Stimulated activated CD8-positive, alpha-beta memory T cell treated with anti-CD3 and anti-CD28 coated beads, Interleukin-4, amount 100 ng/mL, for 1 hour (primary cell): ENCODE measurements at places on chromosomes 11 and 22.

DNA sequence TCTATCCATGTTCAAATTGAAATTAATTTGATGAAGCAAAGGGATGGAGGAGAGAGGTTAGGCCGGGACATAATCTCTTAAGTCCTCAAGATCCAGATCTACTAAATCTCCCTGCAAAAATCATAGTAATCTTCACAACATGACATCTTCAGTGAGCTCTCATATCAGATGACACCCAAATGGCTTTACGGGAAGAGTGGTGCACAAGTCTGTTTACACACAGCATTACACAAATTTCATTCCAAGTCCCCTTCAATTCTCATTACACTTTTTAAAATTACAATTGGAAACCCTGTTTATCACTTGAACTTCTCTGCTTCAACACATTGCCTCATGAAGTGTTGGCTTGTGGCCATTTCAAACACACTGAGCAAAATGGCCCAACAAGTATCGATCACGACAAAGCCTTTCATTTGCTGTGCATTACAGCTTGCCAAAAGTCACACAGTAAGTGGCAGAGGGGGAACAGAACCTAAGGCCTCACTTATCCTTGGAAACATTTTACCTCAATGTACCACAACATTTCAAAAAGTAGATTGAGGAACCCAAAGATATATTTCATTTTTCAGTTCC lies 17.9 kb upstream of the TPH1 start:
- no peak for DNase-seq

DNA sequence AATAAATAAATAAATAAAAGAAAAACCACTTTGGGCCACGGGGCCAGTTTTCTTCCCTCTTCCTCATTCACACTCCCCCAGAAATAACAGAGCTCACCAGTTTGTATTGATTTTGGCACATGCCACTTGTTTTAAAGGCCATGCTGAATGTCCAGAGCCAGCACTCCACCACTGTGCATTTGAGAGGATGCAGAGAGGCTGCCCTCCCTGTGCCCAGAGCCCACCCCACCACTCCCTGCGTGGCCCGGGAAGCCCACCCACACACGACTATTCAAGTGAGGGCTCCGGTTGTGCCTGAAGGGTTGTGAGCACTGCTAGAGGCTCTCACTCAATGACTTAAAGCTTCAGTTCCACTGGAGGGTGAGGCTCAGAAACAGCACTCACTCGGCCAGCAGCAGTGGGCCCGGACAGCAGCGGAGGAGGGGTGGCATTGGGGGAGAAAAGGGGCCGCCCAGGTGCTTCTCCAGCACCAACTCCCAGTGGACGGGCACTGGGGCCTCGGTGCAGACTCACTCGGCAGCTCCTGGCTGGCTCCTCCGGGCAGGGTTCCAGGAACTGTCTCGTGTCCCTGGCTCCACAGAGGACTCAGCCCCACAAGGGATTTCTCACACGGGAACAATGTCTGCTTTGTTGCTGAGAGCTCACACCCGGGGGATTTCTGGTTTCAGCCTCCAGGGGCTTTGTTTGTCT lies 112.7 kb downstream of the SHANK2 start:
- DNase-seq = no peak

GRCh38 chr22:28951969-28952521 lies 68.7 kb downstream of the ZNRF3 start:
- no peak for DNase-seq

- no peak for DNase-seq
Observed at GRCh38 chr11:61864814-61865775, 26.2 kb downstream of the FADS3 start.

GRCh38 chr22:31139066-31139465 lies 1.2 kb downstream of the PLA2G3 start:
- no peak for DNase-seq

DNA sequence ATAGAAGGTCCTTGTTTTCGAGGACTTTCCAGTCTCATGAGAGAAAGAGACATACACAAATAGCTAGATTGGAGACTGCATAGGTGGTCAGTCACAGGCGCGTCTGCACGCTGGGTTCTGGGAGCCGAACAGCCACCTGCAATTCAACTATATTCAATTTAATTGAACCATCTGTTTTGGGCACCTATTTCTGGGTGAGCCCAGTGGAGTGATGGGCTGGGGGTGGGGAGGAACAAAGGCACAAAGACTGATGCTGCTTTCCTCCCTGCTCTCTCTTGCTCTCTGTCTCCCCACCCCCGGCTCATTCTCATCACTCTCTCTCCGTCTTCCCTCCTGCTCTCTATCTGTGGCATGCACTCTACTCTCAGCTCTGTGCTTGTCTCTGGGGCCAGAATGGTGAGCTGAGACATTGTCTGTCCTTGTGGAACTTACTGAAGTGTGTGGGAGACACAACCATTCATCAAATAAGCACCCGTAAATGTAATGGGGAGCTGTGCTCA lies 48.1 kb upstream of the B3GAT1 start:
- no peak for DNase-seq

DNA sequence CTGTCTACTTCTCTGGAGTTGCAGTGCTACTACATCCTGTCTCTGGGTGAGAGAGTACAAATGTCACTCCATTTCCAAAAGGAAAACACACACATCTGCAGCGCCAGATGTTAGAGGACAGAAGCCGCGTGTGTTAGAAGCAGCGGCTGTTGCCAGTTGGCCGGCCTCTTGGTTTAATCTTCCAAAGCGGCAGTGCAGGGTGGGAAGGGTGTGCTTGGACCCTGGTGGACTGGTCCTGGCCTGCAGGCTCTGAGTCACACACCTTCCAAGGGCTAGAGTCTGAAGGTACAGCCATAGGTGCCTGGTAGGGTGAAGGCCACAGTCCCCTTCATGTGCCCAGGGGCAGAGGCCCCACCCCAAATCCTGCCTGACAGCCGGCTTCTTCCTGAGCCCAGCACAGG lies 99.8 kb downstream of the CTTN start:
- DNase-seq = no peak

DNA sequence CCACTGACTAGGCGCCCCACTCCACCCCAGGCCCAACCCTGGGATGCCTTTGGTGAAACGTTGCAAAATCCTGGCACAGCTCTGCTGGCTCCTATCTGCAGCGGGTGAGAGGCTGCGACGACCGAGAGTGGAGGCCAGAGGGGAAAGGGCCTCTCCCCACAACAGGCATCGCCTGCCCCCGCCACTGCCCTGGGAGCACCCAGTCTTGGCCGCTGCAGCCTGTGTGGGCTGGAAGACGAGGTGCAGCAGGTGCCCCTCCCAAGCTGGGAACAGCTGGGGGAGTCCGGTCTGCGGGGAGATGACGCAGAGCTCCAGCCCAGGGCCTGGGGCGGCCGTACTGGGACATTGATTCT lies 4.2 kb upstream of the PIM3 start:
- no peak for DNase-seq

DNA sequence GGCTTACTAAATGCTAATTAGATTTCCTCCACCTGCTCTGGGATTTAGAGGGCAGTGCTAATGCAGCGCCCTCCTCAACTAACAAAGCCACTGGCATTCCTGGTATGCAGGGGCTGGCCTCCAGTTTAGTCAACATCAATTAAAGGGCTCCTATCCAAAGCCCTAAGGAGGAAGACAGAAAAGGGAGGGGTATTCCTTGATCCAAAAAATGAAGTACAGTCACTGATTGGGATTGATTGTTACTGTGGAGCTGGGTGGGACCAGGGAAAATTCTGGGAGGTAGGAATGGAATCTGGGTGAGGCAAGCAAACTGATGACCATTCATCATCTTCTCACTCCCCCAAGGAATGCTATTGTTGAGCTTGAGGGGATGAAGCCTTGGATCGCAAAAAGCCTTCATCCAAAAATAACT lies 52.2 kb downstream of the GAB2 start:
- no peak for DNase-seq

DNA sequence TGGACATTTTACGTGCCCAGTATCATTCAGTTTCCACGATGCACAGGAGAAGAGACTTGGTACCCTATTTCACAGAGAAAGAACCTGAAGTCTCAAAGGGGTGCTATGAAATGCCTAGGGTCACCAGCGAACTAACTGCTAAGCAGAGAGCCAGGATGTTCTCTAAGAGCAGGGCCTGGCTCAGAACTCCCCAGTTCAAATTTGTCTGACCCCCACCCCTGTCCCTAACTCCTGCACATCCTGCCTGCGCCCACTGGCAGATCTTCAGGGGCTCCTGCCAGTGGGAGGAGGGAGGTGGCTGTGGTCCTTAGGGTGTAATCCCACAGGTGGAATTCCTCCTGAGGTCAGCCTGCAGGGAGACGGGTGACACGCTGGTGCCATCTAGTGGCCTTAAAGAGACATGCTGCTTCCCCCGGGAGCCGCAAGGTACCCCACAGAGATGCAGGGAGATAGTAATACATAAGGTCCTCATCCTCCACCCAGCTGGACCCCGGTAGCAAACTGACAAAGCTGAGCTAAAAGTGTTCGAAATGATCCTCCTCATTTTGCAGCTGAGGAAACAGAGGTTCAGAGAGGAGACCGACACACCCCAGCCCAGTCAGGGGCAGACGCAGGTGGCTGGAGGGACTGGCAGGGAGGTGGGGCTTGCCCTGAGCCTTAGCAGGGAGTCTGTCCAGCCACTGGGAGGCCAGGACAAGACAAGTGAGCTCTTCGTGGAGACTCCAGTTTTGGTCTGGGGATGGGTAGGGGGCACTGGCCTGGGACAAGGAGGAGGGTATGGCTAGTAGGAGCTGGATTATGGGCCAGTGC lies 34.1 kb downstream of the MB start:
- peak; percentile 33 for DNase-seq
